T follicular helper cell (primary cell): ENCODE measurements at places on chromosomes 4 and X.
A peak's percentile ranks its signal among the peaks of the same experiment; 100 is the strongest.

DNA sequence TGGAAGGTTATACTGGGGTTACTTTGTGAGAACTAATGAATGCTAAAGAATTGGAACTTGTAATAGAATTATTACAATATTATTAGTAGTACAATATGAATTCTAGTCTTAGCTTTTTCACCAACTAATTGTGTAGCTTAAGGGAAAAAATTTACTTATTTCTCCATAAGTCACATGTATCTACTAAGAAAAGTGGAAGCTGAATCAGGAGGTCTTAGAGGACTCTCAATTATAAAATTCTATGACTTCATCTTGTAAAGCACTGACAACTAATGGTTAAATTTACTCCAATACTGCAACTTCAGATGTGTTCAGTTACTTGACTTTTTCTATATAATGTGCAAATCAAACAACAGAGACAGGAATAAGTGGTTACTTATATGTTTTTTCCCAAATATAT, 899 bp upstream of the TMPRSS11D start:
- no peak for DNase-seq

- DNase-seq, result no peak
Observed at GRCh38 chr4:128950796-128951195, 141.3 kb downstream of the JADE1 start.

GRCh38 chr4:176874721-176875445, 82.2 kb upstream of the VEGFC start:
- DNase-seq, result no peak

GRCh38 chrX:52988985-52989917, 30.9 kb upstream of the FAM156A start:
- no peak for DNase-seq

DNA sequence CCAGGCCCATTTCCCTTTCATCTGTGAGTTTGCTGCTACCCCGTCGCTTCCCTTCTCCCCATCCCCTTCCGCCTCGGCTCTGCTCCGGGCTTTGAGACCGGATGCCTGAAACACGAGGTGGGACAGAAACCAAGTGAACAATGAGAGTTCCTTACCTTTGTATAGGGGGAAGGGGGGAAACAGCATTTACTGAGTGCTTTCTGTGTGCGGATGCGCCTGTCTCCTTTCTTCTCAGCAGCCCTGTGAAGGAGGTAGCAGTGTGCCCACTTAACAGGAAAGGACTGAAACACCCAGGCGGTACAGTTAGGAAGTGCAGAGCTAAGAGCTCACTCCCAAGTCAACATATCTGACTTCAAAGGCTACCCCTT, 43.2 kb upstream of the TMSB15B start:
- DNase-seq, result peak; percentile 6

DNA sequence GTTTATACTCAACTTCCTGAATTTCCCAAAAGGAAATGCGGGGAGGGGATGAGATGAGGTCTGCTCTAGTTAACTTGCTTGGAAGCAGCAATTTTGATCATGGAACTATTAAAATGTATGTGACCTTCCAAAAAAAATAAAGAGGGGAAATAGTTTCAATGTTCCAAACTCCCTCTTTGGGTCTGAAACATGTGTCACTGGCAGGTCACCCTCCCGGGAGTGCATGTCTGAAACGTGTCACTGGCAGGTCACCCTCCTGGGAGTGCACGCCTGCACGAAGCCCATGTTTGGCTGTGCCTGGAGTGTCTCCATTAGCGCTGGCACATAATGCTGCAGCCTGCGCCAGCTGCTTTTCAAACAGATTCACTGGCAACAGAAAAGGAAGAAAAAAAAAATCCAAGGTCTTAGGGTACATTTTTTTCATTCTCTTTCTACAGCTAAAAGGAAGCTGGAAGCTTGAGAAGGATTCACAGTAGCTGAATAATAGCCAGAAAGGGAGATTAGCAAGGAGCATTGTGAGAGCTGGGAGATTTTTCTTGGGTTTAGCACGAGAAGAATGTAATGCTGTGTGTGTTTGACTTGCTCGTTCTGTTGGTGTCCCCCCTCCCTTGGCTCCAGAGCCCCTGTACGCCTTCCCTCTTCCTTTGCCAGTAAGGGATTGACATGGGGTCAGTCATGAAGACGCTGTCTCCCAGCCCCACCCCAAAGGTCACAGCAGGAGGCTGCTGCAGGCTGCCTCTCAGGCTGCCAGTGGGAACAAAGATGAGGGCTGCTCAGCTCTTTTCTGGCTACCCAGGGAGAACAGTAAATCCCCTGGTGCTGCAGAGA, 39.2 kb upstream of the TLR3 start:
- no peak for DNase-seq

- no peak for DNase-seq
Observed at GRCh38 chr4:170675568-170676262, 586.0 kb upstream of the AADAT start.

GRCh38 chrX:23134136-23134535, 134.4 kb downstream of the DDX53 start:
- no peak for DNase-seq

DNA sequence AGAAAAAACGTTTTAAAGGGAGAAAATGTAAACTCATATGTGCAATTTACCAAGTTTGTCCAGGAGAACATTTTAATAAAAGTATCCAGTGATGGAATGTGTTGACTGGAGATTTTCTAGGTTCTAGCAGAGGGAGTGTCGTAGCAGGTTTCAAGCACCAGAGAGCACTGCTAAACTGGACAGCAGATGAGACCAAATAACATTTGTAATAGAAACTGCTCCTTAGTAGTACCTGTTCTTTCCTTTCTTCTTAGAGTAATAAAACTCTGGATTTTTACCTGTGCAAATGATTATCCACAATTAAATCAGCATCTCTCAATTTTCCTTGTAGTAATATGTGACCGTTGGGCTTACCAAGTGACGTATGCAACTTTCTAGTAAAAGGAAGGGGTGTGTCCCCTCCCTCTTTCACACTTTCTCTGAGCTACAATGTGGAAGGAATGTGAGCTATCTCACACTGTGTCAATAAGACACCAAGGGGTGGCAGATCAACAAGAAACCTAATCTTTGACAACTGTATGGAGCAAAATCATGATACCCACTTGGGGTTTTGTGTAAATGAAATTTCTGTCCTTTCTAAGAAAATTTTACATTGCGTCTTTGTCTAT, 9.5 kb downstream of the HPGDS start:
- no peak for DNase-seq

GRCh38 chrX:102341867-102342266, 94.9 kb downstream of the NXF2 start:
- DNase-seq, result no peak

GRCh38 chr4:158793021-158793420, 24.2 kb downstream of the FNIP2 start:
- DNase-seq, result no peak

GRCh38 chrX:154046031-154046781, 26.5 kb upstream of the IRAK1 start:
- no peak for DNase-seq

DNA sequence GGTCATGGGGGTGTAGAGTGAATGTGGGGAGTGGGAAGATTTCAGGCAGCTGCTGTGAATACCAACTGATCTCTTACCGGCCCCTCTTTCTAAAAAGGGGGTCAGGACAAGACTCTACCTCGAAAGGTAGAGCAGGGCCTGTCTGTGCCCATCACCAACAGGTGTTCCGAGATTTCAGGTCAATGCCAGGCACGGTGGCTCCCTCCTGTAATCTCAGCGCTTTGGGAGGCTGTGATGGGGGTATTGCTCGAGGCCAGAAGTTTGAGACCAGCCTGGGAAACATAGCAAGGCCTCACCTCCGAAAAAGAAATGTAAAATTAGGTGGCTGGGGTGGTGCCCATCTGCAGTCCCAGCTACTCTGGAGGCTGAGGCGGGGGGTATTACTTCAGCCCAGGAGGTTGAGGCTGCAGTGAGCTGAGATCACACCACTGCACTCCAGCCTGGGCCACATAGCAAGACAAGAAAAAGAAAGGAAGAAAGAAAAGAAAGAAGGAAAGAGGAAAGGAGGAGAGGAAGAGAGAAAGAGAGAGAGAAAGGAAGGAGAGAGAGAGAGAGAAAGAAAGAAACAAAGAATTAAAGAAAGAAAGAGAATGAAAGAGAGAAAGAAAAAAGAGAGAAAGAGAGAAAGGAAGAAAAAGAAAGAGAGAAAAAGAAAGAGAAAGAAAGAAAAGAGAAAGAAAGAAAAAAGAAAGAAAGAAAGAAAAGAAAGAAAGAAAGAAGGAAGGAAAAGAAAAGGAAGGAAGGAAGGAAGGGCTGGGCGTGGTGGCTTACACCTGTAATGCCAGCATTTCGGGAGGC, 50.1 kb downstream of the CRLF2 start:
- no peak for DNase-seq

GRCh38 chr4:24328310-24328709, 256.0 kb downstream of the DHX15 start:
- DNase-seq, result no peak

- no peak for DNase-seq
Observed at GRCh38 chr4:86159216-86159615, 200.6 kb downstream of the MAPK10 start.

- no peak for DNase-seq
Observed at GRCh38 chrX:8405631-8406030, 59.0 kb upstream of the VCX3B start.

GRCh38 chr4:101205916-101206315, 141.4 kb downstream of the PPP3CA start:
- DNase-seq, result no peak

DNA sequence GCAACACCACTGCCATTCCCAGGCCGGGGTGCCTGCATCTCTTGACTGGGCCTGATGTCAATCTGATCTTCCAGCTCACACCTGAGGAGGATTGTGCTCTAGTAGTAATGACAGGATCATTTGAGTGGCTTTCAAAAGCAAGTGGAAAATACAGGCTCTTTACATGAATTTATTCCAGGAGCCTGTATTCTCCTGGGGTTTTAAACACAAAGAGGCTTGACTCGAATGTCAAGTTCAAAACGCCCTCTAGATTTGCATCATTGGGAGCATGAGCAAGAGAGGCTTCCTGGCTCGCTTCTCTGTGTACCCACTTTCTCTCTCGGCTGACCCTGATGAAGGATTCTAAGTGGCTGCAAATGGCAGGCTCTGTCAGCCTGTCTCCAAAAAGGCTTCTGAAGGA, 199.5 kb upstream of the PUDP start:
- DNase-seq, result no peak

GRCh38 chr4:31573554-31573953, 853.4 kb downstream of the PCDH7 start:
- no peak for DNase-seq

DNA sequence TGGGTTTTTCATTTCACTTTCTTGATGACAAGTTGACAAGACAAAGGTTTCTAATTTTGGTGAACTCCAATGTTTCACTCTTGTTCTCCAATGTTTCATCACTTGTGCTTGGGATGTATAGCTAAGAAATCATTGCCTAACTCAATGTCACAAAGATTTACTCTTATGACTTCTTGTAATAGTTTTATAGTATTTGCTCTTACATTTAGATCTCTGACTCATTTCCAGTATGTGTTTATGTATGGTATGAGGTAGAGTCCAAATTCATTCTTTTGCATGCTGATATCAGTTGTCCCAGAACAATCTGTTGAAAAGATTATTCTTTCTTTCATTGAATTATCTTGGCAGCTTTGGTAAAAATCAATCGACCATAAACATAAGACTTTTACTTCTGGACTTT, 12.2 kb upstream of the NWD2 start:
- no peak for DNase-seq

DNA sequence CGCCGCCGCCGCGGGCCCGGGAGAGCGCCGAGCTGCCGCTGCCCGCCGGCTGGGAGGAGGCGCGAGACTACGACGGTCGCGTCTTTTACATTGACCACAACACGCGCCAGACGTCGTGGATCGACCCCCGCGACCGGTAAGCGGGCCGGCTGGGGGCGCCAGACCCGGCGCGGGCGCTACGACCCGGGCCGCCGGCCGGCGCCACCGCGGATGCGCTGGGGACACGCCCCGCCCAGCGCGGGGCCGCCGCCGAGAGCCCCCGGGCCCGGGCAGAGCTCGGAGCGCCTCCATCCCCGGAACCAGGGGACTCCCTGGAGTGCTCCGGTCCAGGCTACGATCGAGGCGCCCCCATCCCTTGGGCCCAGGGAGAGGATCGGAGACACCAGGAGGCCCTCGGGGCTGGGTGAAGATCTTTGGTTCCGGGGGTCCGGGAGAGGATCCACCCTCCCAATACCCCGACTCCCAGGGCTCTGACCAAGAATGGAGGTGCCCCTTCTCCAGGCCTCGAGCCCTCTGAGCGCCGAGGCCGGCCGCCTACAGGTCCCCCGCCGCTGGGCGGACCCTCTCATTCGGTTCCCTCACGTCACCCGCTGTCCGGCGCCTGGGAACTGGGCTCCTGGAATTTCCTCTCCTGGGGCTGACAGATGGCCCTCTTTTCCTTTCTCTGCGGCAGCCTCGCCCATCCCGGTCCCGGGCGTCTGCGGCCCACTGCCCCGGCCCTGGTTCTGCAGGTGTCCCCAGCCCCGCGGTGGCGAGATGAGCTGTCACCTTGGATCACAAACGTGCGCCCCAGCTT, 48.8 kb downstream of the CLDN34 start:
- DNase-seq, result no peak

DNA sequence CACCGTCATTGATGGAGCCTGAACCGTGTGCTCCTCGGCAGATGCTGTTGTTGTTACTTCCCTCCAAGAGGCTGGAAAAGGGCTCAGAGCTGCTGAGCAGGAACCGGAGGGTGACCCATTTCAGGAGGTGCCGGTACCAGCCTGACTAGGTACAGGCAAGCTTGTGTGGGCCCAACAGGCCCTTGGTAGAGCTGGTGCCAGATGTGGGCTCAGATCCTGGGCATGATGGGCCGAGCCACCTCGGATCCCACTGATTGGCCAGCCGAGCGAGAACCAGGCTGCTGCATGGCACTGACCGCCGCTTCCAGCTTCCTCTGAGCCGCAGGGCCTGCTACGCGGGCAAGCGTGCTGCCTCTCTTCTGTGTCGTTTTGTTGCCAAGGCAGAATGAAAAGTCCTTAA, 33.7 kb downstream of the NOP14 start:
- DNase-seq, result no peak
